ENCODE measurements at places on chromosomes 6 and 20.

- no peak for DNase-seq
Measured at GRCh38 chr20:35117196-35117595, 24.6 kb upstream of the TRPC4AP start.

- no peak for DNase-seq
Measured at GRCh38 chr6:65229825-65230224, 477.2 kb downstream of the EYS start.

DNA sequence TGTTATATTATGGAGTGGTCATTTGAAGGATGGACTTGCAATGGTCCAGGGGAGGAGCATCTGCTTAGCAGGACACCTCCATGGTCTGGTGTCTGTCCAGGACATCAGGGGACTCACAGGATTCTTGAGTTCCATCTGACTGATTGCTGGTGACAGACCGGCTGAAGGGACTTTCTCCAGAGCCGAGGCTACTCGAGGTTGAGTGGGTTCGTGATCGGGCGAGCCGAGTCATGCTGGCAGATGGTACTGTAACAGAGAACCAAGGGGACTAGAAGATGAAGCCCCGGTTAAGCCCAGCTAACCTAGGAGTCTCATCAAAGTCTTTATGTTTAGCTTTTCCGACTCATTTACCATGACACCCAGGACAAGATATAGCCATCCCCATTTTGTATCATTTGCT, 7.5 kb upstream of the SLA2 start:
- DNase-seq: no peak

DNA sequence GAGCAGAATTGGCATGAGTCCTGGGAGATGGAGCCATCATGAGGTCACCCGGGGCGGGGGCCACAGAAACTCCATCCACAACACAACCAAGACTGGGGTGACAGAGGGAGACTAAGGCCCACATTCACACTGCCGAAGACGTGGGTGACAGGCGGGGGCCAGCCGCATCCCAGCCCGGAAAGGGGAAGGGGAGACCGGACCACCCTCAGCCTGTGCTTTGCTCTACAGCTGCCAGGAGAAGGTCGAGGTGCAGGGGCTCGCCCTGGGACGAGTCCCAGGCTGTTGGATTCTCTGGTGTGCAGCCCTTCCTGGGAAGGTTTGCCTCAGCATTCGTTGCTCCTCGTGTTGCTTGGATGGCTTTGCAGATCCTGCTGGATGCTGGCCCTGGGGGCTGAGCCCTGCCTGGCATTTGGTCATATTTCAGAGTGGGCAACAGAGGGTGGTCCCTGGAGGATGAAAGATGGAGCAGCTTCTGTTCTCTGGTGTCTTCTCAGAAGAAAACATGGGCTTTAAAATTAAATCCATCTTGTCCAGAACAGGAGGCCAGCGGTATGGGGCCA, 328.9 kb downstream of the TAF4 start:
- DNase-seq: no peak

DNA sequence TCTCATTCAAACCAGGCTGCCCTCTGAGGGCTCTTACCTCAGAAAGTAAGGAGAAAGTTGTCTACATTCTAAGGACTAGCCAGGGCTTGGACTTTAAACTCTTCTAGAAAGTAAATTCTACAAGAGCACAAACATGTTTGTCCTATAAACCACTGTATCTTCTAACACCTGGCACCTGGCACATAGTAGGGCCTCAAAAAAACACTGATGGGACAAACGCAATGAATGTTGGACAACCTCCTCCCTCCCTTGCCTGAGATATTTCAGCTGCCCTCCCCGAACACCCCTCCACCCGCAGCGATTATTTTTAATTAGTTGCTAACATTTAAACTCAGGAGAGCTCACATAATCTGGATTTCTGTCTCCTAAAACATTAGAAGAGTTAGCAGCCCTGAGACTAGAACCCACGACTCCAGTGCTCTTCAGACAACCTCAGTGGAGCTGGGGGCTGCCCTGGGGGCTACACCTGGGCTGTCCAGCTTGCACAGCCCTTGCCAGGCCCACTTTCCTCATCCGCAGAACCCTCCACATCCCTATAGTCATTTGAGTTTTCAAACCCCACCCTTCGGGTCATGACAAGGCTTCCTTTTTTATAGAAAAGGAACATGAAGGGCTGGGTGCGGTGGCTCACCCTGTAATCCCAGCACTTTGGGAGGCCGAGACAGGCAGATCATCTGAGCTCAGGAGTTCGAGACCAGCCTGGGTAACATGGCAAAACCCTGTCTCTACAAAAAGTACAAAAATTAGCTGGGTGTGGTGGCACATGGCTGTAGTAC, 4.9 kb downstream of the HCK start:
- DNase-seq: no peak

GRCh38 chr6:115838763-115839401, 221.8 kb downstream of the FRK start:
- no peak for DNase-seq

DNA sequence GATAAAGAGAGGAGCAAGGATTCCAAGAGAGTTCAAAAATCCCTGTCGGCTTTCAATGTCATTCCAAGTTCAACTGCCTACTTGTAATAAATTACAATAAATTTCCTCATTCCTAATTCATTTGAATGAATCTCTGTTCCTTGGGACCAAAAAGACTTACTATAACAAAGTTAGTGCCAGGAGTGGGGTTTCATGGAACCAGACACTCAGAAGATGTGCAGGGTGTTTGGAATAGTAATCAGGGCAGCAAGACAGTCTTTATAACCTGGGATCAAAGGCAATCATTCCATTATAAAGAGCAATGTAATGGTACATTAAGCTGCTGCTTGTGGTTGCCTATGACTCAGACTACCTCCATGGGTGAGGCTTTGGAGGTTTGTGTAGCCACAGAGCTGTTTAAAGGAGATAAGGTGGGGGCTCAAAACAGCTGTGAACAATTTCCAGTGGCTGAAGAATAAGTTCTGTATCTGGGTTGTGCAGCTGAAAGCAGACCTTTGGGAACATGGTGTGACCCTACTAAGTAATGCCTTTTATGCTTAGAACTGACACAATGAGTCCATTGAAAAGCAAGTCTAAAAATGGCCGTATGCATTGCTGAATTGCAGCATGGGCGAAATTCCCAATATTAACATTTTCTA, 159.9 kb downstream of the LINC00237 start:
- DNase-seq: no peak

DNA sequence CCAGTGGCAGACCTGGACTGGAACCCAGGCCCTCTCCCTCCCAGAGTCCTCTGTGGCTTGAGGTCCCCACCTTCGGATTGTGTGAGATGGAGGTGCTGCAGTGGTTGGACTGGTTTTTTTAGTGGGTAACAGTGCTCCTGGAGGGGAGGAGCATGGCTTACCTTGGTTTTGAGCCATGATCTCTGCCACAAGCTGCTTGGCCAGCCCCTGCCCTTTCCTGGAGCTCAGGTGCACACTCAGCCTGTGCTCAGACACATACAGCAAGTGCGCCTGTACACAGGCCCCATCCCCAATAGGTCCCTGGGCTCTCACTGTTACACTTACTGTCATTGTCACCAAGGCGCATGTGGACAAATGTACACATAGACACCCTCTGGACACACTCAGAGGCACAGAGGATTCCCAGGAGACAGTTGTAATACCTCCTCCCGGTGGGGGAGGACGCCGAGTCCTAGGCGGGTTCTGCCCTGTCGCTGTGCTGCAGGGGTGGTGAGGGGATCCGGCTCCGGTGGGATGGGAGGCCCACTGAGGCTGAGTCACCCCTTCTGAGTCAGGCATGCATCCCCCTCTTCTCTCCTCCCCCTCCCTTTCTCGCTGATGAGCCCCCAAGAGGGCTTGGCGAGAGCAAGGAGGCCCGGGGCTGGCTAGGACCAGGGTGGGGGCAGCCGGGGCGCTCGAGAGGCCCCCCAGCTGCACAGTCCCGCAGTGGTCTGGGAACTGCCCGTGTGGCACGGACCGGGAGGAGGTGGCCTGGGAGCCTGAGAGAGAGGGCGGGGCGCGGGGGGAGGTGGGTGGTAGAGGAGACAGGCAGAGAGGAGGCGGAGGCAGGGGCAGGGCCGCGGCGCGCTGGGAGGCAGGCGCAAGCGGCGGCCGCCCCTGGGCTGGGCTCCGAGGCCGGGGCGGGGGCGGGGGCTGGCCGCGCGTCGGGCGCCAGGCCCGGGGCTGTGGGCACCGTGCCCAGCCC, 522 bp upstream of the EPB41L1 start:
- DNase-seq: peak; percentile 89

GRCh38 chr6:143356101-143356880, 94.2 kb downstream of the ADAT2 start:
- DNase-seq: no peak

- DNase-seq: no peak
Measured at GRCh38 chr20:62198931-62199330, 16.1 kb downstream of the MTG2 start.

All from prostate gland (tissue), 2 donors.